ENCODE measurements at places on chromosomes 4 and X.

- DNase-seq, result no peak
These were observed 487.7 kb downstream of the TECRL start for GRCh38 chr4:63921561-63921960.

- DNase-seq, result no peak
These were observed 816.0 kb upstream of the PCDH10 start for GRCh38 chr4:132332932-132333723.

DNA sequence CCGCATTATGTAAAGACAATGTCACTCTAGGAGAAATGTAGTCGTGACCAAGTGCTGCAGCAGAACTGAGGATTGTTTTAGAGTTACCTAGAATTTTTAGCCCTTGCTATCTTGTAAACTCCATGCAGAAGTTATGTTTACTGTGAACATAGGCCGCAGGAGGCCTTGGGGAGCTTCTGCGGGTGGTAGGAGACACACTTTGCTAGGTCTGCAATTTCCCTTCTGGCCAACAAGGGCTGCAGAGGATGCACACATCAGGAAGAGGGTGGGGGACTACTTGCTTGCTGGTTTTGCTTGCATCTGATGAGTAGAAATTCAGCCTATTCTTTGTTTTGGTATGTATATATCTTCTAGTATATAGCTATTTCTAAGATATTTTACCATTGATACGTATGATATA lies 23.1 kb downstream of the BANK1 start:
- DNase-seq, result no peak

- DNase-seq, result no peak
These were observed 151.5 kb downstream of the CENPC start for GRCh38 chr4:67393699-67394281.

GRCh38 chr4:102610476-102610875 lies 109.3 kb downstream of the NFKB1 start:
- no peak for DNase-seq

DNA sequence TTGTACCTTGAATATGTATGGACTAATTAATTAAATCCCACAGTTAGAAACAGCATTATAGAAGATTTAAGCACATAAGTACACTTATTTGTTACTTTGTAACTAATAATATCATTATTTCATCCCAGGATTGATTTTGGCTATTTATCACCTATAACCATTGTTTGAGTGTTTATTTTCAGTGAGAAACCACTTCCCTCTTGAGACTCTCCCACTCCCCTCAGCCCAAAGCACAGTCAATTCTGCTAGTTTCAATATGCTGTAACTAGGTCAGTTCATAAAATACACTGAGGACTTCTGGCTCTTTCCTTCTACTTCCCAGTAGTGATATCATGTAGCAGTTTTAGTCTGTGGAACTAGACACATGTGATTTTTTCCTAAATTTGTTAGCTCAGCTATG lies 16.3 kb downstream of the OFD1 start:
- DNase-seq, result no peak

DNA sequence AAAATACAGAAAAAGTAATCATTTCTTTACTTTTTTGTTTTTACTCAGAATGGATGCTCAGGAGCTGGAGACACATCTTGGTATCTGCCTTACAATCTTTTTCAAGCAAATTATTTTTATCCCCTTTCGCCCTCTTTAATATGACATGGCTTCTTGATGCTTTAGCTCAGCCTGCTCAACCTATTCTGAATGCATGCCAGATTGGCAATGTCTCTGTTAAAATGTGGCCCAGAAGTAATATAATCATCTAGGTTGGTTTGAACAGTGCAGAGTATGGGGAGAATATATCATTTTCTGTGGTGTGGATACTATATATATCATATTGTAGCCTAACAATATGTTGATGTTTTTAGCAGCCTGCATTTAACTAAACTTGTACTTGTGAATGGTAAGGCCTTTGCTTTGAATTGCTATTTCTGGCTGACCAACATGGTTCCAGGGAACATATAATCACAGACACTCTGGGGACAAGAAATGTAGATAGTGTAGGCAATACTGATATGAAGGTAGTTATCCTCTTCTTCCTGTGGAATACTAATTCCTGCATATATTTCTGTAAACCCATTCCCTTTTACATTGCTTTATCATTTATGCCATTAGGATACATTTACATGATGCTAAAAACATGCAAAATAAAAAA lies 282.7 kb downstream of the PPP3CA start:
- no peak for DNase-seq

DNA sequence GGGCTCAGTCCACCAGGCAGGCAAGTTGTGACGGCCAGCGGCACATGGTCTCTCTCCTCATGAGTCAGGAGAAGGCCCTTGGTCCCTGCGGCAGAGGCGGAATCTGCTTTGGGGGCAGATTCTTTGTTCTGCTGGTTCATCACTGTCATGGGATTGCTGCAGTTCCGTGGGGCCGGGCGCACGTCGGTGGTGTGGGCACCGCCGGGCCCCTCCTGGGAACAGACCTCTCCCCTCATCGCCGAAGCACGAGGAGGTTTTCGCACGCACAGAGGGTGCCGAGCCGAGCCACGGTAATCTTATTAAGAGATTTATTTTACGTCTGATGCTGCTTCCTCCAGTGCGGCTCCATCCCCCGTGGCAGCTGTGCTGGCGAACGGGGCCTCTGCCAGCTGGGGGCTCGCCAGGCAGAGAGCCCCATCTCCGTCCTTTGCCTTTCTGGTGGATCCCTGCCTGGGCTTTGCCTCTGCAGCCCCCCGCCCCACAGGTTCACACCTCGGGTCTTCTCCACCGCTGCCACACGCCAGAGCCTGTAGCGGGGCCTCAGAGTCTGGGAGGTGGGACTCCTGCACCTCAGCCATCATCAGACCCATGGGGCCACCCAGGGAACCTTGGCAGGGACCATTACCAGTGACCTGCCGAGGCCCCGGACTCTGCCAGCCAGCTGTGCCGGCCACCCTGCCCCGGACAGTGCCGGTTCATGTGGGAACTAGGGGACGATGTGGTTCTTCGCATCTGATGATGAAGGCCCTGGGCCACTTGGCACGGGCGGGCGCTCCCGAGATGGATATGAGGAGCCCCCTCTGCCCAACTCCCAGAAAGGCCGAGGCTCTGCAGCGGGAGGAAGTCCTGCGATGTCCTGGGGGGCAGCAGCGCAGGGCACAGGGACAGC lies 86.7 kb upstream of the NKX1-1 start:
- DNase-seq, result no peak

- no peak for DNase-seq
These were observed 172.2 kb upstream of the TECRL start for GRCh38 chr4:64581422-64581821.

- no peak for DNase-seq
These were observed 9.0 kb downstream of the ZNF275 start for GRCh38 chrX:153342762-153343558.

DNA sequence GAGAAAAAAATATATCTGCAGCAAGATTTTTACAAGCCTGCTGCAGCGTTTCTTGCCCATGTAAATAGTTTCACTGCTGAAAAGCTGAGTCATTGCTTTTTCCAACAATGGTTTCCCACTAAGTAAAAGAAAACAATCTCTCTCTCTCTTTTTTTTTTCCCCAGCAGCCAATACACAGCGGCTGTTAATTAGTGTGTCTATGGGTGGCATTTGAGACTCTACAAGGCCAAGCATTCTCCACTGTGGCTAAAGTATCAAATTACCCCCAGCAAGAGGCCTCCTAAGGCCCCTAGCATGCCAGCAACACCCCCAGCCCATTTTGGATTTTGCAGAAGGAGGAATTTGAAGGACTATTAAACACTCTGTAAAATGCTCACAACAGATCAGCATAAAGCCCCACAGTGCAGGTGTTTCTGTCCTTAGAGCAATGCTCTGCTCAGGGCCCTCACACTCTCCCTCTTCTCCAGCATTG lies 837.4 kb downstream of the TRIML1 start:
- DNase-seq, result peak; percentile 31

GRCh38 chr4:13907255-13907751 lies 279.8 kb upstream of the BOD1L1 start:
- DNase-seq, result no peak

DNA sequence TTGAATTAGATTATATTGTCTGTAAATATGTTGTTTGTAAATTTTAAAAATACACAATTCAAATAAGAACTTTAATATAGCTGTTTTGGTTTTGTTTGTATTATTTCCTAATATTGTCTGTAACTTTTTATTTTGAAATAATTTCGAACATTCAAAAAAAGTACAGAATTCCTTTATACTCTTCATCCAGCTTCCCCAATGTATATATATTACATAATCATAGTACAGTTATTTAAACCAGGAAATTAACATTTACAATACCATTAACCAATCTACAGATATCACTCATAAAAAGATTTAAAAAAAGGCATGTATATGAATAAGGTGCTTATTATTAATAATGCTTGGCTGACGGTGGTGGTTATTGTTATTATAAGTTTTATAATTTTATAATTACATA lies 84.1 kb downstream of the LRBA start:
- no peak for DNase-seq

DNA sequence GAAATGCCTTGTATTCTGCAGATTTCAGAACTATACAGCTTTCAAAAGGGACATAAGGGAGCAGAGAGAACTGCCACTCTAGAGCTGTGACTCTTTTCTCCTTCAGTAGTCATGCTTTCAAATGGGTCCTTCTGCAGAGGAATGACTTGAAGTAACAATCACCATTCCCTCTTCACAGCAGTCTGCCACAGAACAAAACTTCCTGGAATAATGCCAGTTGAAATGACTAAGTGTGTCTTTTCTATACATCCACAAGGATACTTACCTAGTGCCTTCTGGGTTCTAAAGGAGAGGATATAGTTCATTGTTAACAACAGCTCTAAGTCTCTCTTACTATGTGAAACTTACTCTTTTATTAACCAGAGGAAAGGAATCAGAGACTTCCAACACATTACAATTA lies 515.4 kb upstream of the ATOH1 start:
- DNase-seq, result no peak

DNA sequence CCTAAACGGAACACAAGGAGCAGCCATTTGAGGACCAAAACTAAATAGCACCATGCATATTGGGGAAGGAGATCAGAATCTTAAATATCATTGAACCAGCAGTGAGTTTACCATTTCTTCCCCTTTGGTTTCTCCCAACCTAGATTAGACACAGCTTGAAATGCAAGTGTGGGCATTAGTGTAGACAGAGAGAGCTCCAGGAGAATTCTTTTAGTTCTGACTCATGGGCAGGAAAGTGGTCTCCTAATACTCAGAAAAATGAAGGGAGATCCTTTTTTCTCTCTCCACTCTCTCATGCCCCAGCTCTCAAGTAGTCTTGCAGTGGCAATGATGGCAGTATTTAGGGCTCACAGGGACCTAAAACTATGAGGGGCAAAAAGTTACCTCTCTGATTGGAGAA lies 567.9 kb downstream of the INPP4B start:
- no peak for DNase-seq

DNA sequence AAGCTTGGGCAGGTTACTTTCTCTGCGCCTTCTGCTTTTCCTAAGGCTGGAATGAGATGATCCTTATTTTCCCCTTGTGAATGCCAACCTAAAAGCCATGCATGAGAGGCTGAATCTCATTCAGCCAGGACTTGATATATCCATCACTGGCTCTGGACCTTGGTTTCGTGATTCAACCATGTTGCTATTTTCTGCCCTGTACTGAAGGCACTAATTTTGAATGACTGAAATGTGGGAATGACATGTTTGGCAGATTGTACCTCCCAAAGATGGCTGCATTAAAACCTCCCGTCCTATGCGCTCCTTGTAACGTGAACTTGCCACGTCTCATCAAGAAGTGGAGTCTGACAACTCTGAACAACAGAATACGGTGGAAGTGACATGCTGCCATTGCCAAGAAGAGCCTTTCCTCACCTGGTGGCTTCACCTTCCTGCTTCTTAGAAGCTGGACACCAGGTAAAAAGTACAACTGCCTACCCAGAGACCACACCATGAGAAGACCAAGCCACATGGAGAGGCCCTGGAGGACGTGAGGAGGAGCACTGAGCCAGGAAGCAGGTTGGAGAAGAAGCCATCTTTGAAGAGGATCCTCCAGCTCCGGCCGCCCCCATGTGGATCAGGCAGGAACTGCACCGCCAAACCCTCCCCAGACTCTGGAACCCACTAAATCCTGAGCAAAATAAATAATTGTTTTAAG lies 174.5 kb downstream of the NSUN7 start:
- no peak for DNase-seq

- no peak for DNase-seq
These were observed 2.8 kb downstream of the AREG start for GRCh38 chr4:74447636-74448233.

- no peak for DNase-seq
These were observed 60.9 kb downstream of the NPY5R start for GRCh38 chr4:163404580-163404979.

GRCh38 chrX:17030580-17031270 lies 84.3 kb downstream of the REPS2 start:
- DNase-seq, result no peak

DNA sequence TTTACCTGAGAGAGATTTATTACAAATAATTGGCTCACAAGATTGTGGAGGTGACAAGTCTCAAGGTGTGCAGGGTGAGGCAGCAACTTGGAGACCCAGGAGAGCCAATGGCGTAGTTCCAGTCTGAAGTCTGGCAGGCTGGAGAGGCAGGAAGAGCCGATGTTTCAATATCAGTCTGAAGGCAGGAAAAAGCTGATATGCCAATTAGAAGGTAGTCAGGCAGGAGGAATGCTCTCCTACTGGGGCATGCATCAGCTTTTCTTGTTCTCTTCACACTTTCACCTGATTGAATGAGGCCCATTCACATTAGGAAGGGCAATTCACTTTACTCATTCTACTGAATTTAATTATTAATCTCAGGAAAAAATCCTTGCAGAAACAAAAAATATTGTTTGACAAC lies 1351.7 kb upstream of the ADGRL3 start:
- DNase-seq, result no peak

- no peak for DNase-seq
These were observed 128.0 kb upstream of the ATOH1 start for GRCh38 chr4:93700571-93700970.

- no peak for DNase-seq
These were observed 34.3 kb downstream of the MECP2 start for GRCh38 chrX:154063234-154063633.

DNA sequence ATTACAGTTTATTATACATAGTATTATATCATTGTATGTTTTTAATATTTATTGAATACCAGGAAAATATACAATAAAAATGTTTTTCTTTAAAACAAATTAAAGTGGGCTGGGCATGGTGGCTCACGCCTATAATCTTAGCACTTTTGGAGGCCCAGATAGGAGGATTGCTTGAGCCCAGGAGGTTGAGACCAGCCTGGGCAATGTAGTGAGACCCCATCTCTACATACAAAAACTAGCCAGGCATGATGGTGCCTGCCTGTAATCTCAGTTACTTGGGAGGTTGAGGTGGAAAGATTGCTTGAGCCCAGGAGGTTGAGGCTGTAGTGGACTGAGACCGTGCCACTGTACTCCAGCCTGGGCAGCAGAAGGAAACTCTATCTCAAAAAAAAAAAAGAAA lies 38.3 kb upstream of the PDS5A start:
- DNase-seq, result no peak

All from NCI-H1417 treated with DMSO at 0.1 percent for 48 hours (cell line).